Skeletal muscle tissue (tissue), 5 donors: ENCODE measurements at places on chromosomes 1 and 21. TPM values are rescaled to one million over a fixed set of nuclear protein-coding genes. Genes with fewer than 3 reads are reported as not detected.

The ANGPTL1 gene
- 47.5 TPM for total RNA-seq

The TFF2 gene
- total RNA-seq, result not detected

The FCRL5 gene
- total RNA-seq, result not detected

The WNT4 gene
- total RNA-seq, result 3.1 TPM

The TBX19 gene
- total RNA-seq, result 1.0 TPM

The CELA3B gene
- not detected for total RNA-seq

The TMEM52 gene
- 21.9 TPM for total RNA-seq

The SUSD4 gene
- total RNA-seq, result 4.7 TPM

The CA14 gene
- total RNA-seq, result 2.1 TPM

The ARHGEF16 gene
- 0.52 TPM for total RNA-seq

The AIRE gene
- not detected for total RNA-seq

The KRTAP23-1 gene
- not detected for total RNA-seq

The OR2T35 gene
- not detected for total RNA-seq

The TMEM59 gene
- 81.4 TPM for total RNA-seq
